LHCN-M2 (cell line): ENCODE measurements at places on chromosomes 4 and X. TPM values are rescaled to one million over a fixed set of nuclear protein-coding genes. Genes with fewer than 3 reads are reported as not detected.

- DNase-seq: no peak
These were observed 15.8 kb upstream of the GYPE start for GRCh38 chr4:143921181-143921580.

RRH gene
- not detected in 2 replicates for total RNA-seq

DNA sequence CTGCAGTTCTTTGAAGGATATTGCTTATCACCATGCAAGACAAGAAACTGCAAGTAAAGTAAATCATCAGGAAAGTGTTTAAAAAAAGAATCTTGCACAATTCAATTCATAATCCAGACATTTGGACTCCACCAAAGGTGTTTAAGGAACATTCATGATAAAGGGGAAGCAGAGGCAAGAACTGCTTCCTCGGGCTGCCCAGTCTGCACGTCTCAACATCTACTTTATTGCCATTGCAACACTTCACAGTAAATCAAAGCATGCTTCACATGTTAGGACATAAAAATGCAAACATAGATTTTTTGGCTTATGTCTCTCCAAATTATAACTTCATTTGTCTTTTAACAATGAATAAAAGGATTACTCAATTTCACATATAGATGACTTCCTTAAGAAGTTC lies 42.5 kb downstream of the MID1 start:
- DNase-seq: no peak

GRCh38 chr4:101833480-101833879 lies 43.0 kb downstream of the BANK1 start:
- no peak for DNase-seq

DNA sequence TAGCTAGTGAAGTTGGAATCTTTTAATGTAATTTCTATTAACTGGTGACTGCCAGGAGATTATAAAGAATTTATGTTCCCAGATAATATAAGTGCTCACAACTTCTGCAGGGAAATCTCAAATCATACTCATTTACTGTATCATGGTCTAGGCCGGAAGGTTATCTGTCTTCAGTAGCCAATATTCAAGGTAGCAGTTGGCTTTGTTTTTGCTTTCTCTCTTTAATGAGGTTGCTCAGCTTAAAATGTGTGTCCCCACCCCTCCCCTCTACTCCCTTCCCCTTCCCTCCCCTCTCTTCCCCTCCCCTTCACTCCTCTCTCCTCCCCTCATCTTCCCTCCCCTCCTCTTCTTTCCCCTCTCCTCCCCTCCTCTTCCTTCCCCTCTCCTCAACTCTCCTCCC lies 117.6 kb downstream of the HPGD start:
- DNase-seq: no peak
